RWPE2 (cell line): ENCODE measurements at places on chromosomes 4 and X.

DNA sequence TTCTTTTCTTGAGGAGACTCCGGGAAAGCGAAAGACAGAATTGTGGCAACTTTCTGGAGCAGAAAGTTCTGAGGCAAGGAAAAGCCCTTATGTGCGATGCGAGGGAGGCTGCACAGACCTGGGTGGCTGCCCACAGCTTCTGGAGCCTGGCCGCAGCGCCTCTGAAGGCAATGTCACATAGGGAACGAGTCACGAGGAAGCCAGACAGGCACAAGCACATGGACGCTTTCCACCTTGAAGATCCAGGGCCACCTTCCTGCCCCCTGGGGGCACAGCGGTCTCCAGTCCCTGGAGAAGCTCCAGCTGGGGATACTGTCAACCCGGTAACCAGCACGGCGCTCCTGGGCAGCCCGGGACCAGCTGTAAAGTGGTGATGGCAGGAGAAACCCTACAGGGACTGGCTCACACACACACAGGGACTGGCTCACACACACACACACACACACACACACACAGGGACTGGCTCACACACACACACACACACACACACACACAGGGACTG, 69.8 kb downstream of the MTNR1A start:
- DNase-seq, result no peak

- no peak for DNase-seq
Measured at GRCh38 chr4:188455062-188455752, 316.0 kb downstream of the TRIML1 start.

- DNase-seq, result no peak
Measured at GRCh38 chr4:123380728-123381716, 15.6 kb upstream of the SPRY1 start.

DNA sequence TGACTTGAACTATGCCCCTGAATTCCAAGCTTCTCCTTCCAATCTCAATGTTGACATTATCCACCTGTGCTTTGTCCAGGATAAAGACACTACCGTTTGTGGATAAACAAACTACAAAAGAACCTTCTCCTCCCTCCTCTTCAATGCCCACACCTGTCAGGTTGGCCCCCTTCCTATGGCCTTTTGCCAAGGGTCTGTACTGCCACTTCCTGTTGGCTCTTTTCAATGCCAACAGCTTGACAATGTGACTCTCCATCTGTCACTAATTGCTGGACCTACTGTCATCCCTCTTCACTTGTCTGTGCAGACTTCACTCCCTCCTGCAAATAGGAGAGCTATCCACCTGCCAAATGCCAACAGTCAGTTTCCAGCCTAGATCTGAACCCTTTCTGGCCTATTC, 35.8 kb upstream of the MID1 start:
- DNase-seq, result no peak

DNA sequence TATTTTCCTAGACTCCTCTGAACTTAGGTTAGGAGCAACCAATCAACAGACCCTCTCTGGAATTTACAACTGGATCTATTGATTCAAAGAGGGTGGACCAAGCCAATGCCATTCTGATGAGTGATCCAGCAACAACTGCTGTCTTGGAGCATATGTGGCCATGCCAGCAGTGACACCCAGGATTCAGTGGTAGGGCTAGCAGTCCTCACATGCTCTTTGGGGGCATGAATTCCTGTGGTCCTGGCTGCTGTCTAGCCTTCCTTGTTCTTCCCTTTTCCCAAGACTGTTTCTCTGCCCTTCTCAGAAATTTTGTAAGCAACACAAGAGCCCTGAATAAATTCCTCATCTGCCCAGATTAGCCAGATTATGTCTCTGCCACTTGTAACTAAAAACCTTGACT, 61.5 kb upstream of the GATB start:
- no peak for DNase-seq

DNA sequence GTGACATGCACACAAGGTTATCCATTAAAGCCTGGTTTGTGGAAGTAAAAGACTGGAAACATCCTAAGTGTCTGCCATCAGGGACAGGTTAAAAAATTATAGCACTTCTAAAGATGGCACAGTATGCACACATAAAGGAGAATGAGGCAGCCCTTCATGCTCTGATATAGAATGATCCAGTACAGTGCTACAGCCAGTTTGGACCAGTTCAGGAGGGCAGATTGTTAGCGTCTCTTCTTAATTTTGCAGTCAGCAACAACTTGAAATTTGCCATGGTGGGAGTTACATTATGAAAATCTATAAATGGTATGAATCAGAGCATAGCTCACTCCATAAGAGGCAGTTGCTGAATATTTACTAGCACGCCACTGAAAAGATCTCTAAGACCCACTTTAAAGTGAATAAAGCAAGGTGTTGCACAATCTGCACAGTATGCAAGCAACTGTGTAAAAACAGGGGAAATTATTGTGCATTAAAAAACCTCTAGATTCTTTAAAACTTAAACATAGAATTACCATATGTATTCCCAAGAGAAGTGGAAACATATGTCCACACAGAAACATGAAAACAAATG, 20.3 kb upstream of the SOD3 start:
- DNase-seq, result no peak
